Central memory CD4-positive, alpha-beta T cell (primary cell): ENCODE measurements at places on chromosomes 1 and 21.
A peak's percentile ranks its signal among the peaks of the same experiment; 100 is the strongest.

- DNase-seq, result no peak
These were observed 108.3 kb downstream of the KCND3 start for GRCh38 chr1:111880881-111881837.

DNA sequence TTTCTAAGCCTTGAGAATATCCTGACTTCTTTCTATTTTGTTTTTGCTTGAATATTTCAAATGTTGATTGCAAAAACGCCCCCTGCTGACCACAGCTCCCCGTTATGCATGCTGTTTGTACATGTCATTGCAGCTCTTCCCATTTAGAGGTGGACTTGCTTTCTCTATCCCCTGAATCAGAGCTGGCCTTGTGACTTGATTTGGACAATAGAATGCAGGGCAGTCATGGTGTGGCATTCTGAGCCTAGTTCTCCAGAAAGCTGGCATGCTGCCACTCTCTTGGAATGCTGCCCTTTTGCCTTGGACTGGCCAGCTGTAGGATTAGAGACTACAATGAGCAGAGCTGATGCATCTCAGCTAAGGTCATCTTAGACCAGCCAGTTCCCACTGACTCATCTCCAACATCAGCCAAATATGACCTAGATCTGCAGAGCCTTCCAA is 1561.5 kb downstream of the MRPL39 start:
- no peak for DNase-seq

DNA sequence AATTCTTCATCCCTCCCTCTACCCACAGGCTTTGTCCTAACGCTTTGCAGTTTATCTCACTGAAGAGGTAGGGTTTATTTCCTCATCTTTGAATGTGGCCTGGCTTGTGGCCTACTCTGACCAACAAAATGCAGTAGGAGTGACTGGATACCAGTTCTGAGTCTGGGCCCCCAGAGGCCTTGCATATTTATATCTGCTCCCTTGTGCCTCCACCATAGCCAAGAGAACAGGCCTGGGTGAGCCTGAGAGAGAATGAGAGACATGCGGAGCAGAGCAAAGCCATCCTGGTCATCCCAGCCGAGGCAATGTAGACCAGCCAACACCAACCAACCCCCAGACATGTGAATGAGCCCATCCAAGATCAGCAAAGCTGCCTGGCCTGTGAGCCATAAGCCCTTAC is 30.3 kb downstream of the SMIM12 start:
- no peak for DNase-seq

- DNase-seq, result no peak
These were observed 292.9 kb downstream of the PTGER3 start for GRCh38 chr1:70754701-70755100.

DNA sequence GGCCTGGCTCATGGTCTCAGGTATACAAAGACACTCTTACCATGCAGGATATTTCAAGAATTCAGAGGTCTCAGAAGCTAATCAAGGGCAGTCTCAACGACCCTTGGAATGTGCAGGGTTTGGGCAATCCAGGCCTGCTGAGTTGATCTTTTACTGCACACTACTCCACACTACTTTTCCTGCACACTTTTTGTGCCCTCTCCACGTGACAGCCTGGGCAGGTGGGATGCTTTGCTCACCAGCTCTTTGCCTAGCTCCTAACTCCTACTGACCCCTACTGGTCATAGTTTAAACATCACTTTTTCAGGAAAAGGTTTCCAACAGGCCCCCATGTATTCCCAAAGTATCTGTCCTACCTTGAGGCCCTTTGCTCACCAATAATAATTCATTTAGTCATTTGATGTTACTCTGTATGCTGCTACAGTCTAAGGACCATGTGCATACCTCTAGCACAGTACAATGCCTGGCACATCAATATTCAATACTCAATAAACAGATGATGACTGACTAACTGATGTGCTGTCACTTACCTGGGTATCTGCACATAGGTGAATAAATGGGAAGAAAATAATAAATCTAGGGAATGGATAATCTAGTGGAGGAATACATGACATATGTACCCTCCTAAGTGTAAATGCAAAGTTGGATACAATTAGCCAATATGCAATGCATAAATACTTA is 9.6 kb downstream of the DUSP23 start:
- DNase-seq, result no peak

GRCh38 chr1:204940591-204940990 is 69.9 kb downstream of the NFASC start:
- no peak for DNase-seq

GRCh38 chr1:56831871-56832693 is 12.9 kb upstream of the FYB2 start:
- DNase-seq, result peak; percentile 52
